ENCODE measurements at places on chromosomes 7 and 10.

DNA sequence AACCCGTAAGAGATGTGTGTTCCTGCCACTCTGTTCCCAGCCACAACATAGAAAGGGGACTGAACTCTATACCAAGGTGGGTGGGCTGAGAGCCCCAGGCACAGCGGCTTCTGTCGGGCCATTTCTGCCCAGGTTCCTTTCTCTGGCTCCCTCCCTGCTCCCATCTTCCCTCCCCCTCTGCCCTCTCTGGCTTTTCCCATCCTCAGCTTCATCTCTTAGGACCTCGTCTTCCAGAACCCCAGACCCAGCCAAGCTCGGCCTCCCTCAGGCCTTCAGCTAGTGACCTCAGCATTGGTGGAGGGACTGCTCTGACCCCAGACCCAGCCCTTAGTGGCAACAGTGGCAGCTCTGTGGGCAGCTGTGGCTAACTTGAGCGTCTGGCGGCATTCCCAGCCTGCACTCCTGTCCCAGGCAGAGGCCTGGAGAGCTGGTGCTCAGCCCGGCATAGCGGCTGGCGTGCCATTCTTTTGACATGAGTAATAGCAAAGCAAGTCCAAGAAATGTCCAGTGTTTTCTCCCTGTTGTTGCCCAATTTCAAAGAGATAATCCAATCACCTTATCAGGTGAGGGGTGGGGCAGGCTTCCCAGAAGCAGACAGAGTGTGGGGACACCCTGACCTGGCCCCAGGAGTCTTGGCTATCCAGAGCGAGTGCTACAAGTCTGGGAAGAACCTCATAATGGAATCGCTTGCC, 15.9 kb downstream of the PTPRE start:
- no peak for DNase-seq

GRCh38 chr7:132080967-132081668, 495.2 kb downstream of the PLXNA4 start:
- no peak for DNase-seq

DNA sequence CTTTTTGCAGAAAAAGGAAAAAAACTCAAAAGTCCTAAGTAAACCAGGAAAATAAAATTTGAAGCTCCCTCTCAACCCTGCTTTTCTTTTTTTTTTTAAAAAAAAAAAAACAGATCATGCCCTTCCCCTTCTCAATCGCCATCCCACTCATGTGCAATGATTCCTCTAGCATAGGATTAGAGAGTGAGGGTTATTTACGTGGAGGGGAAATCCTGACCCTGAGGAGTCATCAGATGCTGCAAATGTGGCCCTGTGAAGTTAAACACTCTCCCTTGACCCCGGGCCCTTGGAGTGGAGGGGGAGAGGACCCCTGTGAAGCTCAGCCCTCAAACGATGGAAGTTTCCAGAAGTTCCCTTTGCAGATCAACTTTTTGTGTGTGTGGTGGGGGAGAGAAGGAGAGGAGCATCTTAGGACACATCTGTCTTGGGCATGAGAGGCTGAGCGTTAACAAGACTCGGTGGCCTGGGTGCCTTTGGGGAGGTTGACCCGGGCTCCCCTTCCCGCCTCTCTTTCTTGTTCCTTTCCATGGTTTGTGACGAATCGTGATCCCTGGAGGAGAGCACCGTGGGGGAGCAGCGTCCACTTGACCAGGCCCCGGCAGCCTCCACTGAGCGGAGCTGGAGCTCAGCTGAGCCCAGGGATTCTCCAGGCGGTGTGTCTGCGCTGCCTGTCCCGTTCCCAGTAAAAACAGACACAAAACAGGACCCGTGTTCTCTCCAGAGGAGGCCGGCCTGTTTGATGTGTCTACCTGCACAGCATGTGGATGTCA, 1.5 kb upstream of the SHH start:
- DNase-seq = no peak

GRCh38 chr7:22680482-22680911, 46.5 kb upstream of the IL6 start:
- DNase-seq = no peak

GRCh38 chr10:13977861-13978532, 352.7 kb downstream of the FRMD4A start:
- no peak for DNase-seq

- no peak for DNase-seq
Observed at GRCh38 chr7:165661-166337, 26.6 kb upstream of the FAM20C start.

DNA sequence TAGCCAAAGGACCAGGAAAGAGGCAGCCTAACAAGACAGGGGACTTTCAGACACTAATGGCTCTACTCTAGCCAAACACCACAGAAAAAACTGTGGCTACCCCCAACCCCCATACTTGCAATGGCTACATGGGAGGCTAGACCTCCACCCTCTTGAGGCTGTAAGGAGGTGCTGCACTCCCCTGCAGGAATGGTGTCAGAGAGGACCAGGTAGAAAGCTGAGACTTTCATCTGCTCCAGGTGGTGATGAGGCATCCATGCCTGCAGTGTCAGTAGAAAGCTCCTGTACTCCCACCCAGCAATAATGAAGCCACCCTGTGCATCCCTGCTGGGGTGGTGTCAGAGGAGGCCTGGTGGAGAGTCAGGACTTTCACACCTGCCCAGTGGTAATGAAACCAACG, 18.9 kb upstream of the SORCS3 start:
- DNase-seq = no peak

DNA sequence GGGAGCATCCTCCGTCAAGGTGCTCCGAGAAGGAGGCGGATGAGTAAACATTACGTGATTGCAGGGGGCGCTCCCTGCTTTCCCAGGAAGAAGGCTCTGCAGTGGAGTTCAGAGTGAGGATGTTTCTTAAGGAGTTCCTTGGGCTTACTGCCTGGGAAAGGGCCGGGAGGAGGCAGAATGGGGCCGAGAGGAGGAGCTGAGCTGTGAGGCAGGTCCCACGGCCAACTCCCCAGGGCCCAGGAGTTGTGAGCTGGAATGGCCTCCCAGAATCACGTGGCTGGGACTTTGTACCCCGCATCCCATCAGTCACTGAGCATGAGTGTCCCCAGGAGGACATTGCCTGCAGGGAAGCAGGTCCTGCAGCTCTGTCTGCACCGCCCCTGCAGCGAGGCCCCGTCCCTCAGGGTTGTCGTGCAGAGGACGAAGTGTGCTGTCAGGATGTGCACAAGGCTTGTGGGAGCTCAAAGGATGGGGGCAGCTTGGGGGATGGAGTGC, 75.5 kb downstream of the DYNC2I1 start:
- no peak for DNase-seq

- no peak for DNase-seq
Observed at GRCh38 chr10:86254526-86255174, 111.9 kb downstream of the GRID1 start.

Data from activated T-cell treated with anti-CD3 and anti-CD28 coated beads for 48 hours (primary cell).